ENCODE measurements at places on chromosomes 5 and 9. TPM values are rescaled to one million over a fixed set of nuclear protein-coding genes. Genes with fewer than 3 reads are reported as not detected.

Gene PCDHB13
- 3.7 TPM for total RNA-seq

Gene PDGFRB
- 173 TPM for total RNA-seq

Gene RGP1
- 16.2 TPM for total RNA-seq

Gene HSPB3
- total RNA-seq = not detected

Gene UBE2D2
- 57.5 TPM for total RNA-seq

DNA sequence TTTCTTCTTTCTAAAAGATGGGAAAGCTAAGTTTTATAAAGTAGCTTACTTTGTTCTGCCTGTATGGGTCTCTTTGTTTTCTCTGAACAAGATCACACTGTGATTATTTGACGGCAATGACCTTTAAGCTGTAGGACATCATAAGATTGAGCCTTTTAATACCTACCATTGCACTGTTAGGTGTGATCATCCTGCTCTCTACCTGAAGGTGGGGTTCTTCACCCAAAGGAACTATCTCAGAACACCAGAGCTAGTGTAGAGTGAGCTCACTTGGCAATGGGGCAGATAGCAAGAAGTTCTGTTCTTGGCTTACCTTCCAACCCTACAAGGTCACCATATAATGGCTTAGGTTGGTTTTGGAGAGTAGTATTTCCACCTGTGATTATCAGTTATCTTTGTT, 200.2 kb downstream of the SPATA31D1 start:
- no peak for DNase-seq

DNA sequence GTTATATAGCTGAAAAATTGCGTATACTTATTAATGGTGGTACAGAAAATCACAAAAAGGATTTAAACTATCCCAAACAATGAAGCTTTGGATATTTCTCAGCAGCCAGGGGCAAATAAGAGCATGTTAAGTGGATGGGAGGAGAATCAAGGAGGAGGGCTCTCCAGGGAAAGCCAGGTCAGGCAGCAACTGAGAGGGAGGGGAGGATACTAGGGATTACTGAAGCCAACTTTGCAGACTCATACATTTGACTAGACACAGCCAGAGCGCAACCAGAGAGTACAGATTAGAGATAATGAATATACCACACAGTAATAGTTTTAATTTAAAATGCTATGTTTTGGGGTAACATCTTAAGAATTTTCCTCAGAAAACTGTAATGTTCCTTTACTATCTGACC, 360.2 kb downstream of the HCN1 start:
- no peak for DNase-seq

- DNase-seq = no peak
Observed at GRCh38 chr9:17160327-17160726, 25.5 kb downstream of the CNTLN start.

DNA sequence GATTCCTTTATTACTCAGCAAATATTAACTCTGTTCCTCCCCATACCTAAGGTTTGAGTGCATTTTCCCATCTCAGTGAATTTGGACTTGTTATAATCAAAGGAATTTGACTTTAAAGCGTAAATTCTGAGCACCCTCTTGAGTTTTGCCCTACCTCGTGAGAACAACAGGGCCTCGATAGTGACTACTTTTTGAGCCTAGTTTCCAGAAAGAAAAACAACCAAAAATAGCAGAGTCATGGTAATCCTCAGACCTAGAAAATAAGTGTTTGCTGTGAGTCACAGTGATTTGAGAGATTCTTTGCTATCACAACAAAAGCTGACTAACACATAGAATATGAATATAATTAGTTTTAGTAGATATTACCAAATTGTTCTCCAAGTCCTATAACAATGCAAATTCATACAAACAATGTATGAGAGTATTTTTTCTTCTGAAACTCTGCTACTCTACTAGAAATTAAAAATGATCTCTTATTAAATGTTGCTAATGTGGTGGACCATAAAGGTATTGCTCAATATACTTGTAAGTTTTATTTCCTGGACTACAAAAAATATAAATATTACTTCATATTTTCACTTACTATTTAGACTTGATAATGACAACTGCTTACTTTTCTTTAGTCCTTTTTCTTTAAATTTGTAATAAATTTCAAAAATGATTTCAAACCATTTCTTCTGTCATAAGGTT, 759.7 kb downstream of the BRINP1 start:
- DNase-seq = no peak

GRCh38 chr5:62333250-62333794, 27.3 kb downstream of the KIF2A start:
- DNase-seq = no peak

DNA sequence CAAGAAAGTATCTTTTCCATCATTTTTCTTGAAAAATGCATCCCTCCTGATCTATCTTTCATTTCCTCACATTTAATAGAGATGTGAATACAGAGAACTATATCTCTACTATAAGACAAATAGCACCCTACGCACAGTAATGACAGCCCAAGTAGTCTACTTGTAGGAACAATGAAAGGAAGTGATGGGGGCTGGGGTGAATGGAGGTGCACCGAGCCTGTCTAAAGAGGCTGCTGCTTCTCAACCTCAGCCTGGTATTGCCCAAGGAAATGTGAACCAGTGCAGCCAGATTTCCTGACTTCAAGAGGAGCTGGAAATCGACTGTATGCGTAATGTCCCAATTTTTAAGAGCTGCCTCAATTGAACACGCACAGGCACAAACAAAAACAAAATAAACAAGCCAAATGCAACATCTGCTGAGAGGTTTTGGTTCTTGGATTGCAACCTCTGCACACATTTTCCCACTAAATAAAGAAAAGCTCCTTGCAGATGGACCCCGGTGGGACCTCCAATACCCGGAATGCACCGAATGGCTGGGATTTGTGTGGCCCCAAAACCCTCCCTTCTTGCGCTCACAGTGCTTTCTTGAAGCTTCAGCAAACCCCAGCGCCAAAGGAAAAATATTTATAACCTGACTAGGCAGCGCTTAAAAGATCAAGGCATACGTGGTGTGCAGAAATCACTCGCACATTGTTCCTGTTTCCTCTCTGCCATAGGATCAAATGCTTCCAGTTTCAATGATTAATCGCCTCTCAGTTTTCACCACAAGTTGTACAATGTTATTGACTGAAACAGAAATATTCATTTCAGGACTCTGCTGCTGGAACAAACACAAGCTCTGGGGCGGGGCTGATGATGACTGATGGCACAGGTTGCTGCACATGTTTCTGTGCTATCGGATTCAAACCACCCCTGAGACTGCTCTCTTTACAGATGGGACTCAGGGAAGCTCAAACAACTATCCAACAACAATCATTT, 68.3 kb downstream of the KCNIP1 start:
- DNase-seq = no peak

DNA sequence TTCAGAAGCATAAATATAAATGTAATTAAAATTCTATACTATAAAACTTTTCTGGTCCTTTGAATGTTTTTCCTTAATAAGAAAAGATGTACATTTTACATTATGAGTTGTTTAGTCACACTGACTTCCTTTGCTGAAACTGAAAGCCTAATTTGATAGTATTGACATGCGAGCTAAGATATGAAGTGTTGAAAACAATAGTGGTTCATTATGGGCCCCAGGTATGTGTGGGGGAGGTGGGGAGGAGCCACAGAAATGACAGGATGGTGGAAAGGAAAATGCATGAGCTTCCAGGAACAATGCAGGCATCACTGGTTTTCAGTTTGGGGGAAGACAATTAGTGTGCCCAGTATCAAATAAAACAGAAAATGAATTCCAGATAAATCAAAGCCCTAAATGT, 35.4 kb upstream of the RLN1 start:
- DNase-seq = no peak
